Body of pancreas (tissue), 4 donors: ENCODE measurements at places on chromosomes 13 and 19. TPM values are rescaled to one million over a fixed set of nuclear protein-coding genes. Genes with fewer than 3 reads are reported as not detected.

CYP2B6 gene
- total RNA-seq, result not detected

DIAPH3 gene
- total RNA-seq, result 0.78 TPM

NLRP9 gene
- not detected for total RNA-seq

SIGLEC14 gene
- total RNA-seq, result not detected

TCF3 gene
- 25.4 TPM for total RNA-seq

ATP8A2 gene
- total RNA-seq, result not detected

TINCR gene
- total RNA-seq, result 0.52 TPM

GRCh38 chr13:93771227-93771626 is 544.6 kb downstream of the GPC6 start:
- H3K36me3 ChIP-seq, result no peaks in the 10 kb centered on the region
- H3K4me1 ChIP-seq, result peaks cover 19% of the 10 kb centered on the region
- H3K27ac ChIP-seq, result no peak overlapping the region
- no peak for DNase-seq
- H3K4me3 ChIP-seq, result no peak overlapping the region
- no peaks in the 10 kb centered on the region for H3K27me3 ChIP-seq

DNA sequence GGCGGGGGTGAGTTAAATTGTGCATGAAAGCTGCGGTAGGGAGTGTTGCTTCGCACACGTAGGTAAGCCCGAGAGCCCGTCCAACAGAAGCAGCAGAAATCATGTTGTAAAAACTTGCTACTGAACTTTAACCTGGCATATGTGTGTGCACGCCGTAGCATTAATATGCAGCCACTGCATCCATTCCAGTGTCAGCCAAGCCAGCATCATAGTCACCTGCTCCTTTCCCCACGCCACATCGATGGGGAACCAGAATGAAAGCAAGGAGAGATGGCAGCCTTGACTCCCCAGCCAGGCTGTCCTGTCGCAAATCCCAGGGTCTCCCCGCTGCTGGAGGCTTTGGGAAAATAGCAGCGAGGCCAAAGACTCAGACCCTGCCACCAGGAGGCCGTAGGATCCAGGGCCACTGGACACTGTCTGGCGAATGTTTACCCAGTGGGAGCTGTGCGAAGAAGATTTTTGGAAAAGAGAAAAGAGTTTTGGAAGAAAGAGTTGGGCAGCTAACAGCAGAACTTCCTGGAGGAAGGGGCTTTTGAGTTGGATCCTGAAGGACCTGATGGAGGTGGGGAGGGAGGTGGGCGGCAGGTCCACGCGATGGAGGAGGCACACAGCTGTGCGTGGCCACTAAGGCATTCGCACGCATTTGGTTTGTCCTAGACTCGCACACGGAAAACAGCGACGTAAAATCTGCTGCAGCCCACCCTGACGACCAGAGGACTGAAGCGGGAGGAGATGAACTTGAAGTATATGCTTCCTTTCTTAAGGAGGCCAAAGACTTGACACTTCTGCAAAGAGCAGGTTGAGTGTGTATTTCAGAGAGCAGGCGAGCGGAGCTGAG is 48.7 kb upstream of the RANBP3 start:
- H3K27ac ChIP-seq, result no peak overlapping the region
- DNase-seq, result peak; percentile 56
- H3K27me3 ChIP-seq, result no peaks in the 10 kb centered on the region
- H3K36me3 ChIP-seq, result no peaks in the 10 kb centered on the region

GRCh38 chr19:34328982-34329381 is 36.0 kb upstream of the GPI start:
- DNase-seq, result no peak
- H3K4me3 ChIP-seq, result no peak overlapping the region
- H3K4me1 ChIP-seq, result peaks cover 9% of the 10 kb centered on the region
- H3K36me3 ChIP-seq, result no peaks in the 10 kb centered on the region

GRCh38 chr13:45243077-45243476 is 42.2 kb upstream of the KCTD4 start:
- H3K27me3 ChIP-seq, result no peaks in the 10 kb centered on the region
- peaks cover 4% of the 10 kb centered on the region for H3K4me1 ChIP-seq
- no peak overlapping the region for H3K4me3 ChIP-seq

DNA sequence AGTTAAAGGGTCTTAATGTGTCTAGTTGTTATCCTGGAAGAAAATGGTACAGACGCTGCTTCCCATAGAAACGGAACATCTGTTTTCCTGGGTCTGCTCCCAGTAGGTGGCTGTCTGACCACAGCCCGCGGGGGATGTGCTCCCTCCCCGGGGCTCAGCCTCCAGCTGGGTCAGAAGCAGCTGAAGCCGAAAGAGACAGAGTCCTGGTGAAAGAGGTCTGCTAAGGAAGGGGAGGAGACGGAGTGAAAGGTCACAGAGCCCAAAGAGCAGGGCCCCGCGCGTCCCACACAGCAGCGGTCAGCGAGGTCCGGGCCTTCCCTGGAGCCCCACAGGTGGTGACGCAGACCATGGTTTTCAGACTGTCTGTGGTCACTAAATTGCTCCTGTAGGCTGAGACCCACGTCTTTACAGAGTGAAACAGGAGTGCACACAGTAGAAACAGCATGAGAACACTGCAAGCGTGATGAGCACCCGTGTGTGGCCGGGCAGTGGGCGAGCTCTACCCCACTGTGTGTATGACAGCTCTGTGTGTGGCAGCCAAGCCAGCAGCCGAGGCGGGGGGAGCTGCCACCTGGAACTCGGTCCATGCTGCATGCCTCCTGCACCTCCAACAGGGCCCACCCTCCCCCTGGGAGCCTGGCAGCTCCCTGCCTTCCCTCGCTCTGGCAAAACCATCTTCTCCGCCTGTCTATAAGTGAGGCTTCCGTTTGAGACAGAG is 52.0 kb upstream of the C13orf46 start:
- H3K27me3 ChIP-seq, result no peaks in the 10 kb centered on the region
- H3K4me1 ChIP-seq, result peaks cover 7% of the 10 kb centered on the region
- no peak overlapping the region for H3K4me3 ChIP-seq
- DNase-seq, result no peak
- H3K27ac ChIP-seq, result no peak overlapping the region
- no peaks in the 10 kb centered on the region for H3K36me3 ChIP-seq

GRCh38 chr13:51000571-51001260 is 91.1 kb downstream of the RNASEH2B start:
- DNase-seq, result no peak
- H3K27me3 ChIP-seq, result no peaks in the 10 kb centered on the region
- H3K4me1 ChIP-seq, result no peaks in the 10 kb centered on the region
- H3K27ac ChIP-seq, result no peak overlapping the region
- no peak overlapping the region for H3K4me3 ChIP-seq
- no peaks in the 10 kb centered on the region for H3K36me3 ChIP-seq

DNA sequence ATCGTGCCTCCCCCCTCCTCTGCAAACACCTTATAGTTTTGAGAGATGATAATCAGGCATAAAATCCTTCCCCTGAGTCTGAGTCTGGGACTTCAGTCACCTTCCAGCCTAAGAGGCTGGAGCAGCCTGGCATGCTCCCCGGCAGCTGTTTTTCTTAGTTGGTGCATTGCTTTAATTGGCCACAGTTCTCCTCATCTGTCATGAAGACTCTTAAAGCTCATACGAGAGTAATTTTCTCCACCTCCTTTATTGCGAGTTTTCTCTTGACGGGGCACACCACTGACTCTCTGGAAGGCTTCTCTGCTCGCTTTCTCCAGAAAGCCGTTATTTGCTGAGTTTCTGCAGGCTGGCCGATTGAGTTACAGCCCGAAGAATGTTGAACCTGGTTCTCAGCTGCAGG is 310.5 kb downstream of the ATP8A2 start:
- DNase-seq, result no peak
- H3K4me1 ChIP-seq, result no peaks in the 10 kb centered on the region
- H3K36me3 ChIP-seq, result no peaks in the 10 kb centered on the region
- H3K27ac ChIP-seq, result no peak overlapping the region
- H3K4me3 ChIP-seq, result no peak overlapping the region
- H3K27me3 ChIP-seq, result no peaks in the 10 kb centered on the region

DNA sequence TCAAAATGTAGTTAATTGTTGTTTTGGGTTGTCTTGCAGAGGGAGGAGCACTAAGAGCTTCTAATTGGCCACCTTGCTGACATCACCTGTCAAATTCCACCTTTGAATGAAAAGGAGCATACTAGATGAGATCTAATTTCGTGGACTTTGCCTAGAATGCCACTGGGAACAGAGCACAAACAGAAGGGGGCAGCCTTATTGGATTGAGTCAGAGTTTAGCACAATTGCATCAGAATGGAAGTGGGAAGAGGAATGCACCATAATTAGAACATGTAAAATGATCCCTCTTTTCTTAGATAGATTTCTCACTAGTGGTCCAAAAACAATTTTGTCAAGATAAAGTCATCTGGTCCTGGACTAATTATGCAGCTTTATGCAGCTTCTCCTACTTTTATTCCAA is 1552.2 kb downstream of the PCDH9 start:
- no peak for DNase-seq
- no peaks in the 10 kb centered on the region for H3K4me1 ChIP-seq
- no peaks in the 10 kb centered on the region for H3K36me3 ChIP-seq
- H3K4me3 ChIP-seq, result no peak overlapping the region
- H3K27ac ChIP-seq, result no peak overlapping the region

DNA sequence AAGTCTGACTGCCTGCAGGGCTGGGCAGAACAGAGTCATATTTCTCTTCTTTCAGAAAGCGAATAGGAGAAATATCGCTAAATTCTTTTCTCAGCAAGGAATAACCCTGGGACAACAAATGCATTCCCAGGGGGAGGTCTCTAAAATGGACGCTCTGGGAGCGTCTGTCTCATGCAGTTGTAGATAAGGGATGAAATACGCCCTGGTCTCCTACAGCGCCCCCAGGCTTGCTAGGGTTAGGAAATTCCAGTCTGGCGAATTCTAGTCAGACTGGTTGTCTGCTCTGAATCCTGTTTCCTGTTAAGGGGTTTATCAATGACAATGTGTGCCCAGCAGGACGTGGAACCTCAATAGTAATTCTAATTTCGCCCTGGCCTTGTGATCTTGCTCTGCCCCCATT is 1214.1 kb downstream of the DIAPH3 start:
- DNase-seq, result no peak
- H3K4me3 ChIP-seq, result no peak overlapping the region
- H3K27me3 ChIP-seq, result no peaks in the 10 kb centered on the region
- no peaks in the 10 kb centered on the region for H3K4me1 ChIP-seq
- H3K27ac ChIP-seq, result no peak overlapping the region
- no peaks in the 10 kb centered on the region for H3K36me3 ChIP-seq

GRCh38 chr13:31920727-31921100 is 110.9 kb upstream of the FRY start:
- H3K27me3 ChIP-seq, result no peaks in the 10 kb centered on the region
- peaks cover 10% of the 10 kb centered on the region for H3K4me1 ChIP-seq
- no peak overlapping the region for H3K27ac ChIP-seq
- no peak for DNase-seq
- H3K4me3 ChIP-seq, result no peak overlapping the region

- H3K36me3 ChIP-seq, result no peaks in the 10 kb centered on the region
- no peaks in the 10 kb centered on the region for H3K4me1 ChIP-seq
- no peak overlapping the region for H3K4me3 ChIP-seq
- no peak overlapping the region for H3K27ac ChIP-seq
- no peaks in the 10 kb centered on the region for H3K27me3 ChIP-seq
Observed at GRCh38 chr19:8697671-8698432, 743 bp downstream of the ACTL9 start.

- H3K4me1 ChIP-seq, result peaks cover 16% of the 10 kb centered on the region
- H3K27me3 ChIP-seq, result no peaks in the 10 kb centered on the region
- H3K27ac ChIP-seq, result no peak overlapping the region
Observed at GRCh38 chr13:71861769-71862458, 5.1 kb downstream of the DACH1 start.

DNA sequence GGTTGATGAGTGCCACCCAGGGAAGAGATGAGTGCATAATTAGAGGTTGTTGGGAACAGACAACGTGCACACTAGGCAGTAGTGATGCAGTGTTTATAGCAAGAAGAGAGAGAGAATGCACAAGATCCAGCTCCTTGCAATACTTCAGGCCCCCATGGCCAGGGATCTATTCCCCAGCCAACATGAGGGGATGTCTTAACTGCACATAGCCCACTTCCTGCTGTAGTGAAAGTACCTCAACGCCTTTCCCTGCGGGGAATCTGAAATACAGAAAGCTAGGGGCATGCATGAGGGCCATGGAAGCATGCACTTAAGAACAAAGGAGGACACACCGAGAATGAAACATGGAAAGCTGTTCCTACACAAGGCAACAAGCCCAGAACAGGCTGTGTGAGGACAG is 636.7 kb upstream of the GPC6 start:
- DNase-seq, result no peak
- H3K36me3 ChIP-seq, result no peaks in the 10 kb centered on the region
- H3K4me3 ChIP-seq, result no peak overlapping the region

- H3K27me3 ChIP-seq, result no peaks in the 10 kb centered on the region
- H3K36me3 ChIP-seq, result no peaks in the 10 kb centered on the region
- H3K27ac ChIP-seq, result no peak overlapping the region
- peaks cover 3% of the 10 kb centered on the region for H3K4me1 ChIP-seq
Observed at GRCh38 chr19:4749870-4750590, 26.4 kb upstream of the DPP9 start.
